Hematopoietic multipotent progenitor cell treated with erythropoietin and hydrocortisone succinate and interleukin-3 and kit ligand, for 8 days (in vitro differentiated cells): ENCODE measurements at places on chromosomes 4 and X.

GRCh38 chr4:51931461-51931860 lies 88.5 kb downstream of the DCUN1D4 start:
- no peak for DNase-seq

- no peak for DNase-seq
Observed at GRCh38 chrX:1870421-1870820, 255.6 kb downstream of the ASMT start.

DNA sequence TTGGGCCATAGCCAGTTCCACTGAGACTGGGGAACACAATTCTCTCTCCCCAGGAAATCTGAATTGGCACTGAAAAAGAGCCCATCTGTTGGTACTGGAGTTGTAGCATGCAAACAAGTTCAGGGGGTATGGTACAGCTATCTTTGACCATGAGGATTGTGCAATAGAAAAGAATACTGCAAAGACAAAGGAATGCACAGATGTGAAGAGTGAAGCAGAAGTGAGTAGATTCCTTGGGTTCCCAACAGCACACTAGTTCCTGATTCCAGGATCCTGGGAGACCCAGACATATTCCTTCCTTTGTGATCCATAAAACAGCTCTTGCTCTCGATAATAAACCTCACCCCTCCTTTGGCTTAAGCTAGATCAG lies 43.3 kb upstream of the CTAG2 start:
- no peak for DNase-seq

DNA sequence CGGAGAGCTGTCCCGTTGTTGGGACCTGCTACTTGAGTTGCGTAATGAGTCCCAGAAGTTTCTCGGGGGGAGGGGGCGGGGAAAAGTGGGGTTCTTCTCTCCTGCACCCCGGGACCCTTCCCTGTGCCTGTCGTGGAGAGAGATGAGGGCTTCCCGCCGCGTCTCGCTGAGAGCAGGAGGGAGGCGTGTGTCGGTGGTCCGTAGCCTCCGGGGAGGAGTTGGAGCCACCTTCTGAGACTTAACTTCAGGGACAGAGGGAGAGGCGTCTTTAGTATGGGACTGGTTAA lies 698 bp downstream of the AFF1 start:
- peak; percentile 38 for DNase-seq

- no peak for DNase-seq
Observed at GRCh38 chr4:185932491-185932890, 120.5 kb upstream of the SORBS2 start.

GRCh38 chr4:122701061-122701460 lies 31.4 kb upstream of the BBS12 start:
- DNase-seq: no peak

DNA sequence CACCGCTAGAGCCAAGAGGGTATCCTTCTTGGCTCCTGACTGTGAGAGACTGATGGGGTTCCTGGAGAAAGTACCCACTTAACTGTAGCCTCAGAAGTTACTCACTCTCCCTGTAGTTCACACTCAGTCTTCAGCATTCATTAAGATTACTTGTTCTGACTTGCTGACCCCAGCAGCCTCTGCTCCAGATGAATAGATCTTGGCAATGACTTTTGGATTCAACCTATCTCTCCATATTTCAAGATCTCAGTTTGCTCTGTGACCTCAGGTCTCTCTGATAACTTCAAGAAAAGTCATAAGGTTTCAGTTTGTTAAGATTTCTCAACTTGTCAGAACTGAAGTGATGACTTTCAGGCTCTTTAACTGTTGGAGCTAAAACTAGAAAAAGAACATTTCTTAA lies 825.6 kb downstream of the PCDH7 start:
- no peak for DNase-seq

- DNase-seq: no peak
Observed at GRCh38 chr4:109820563-109820962, 5.0 kb downstream of the GAR1 start.

DNA sequence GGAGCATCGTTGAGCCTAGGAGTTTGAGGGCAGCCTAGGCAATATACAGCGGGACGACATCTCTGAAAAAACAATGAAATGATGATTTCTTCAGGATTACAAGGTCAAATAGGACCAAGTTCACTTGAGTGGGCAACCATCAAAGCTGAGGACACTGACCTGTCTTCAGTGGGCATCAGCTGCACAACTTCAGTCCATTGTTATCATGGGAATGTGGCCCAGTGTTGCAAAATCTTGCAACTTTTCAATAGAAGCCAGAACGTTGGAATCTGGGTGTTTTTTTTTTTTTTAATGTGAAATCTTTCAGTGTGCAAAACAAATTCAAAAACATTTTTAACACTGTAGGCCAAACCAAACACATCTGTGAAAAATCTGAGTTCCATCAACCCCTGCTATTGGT lies 155.4 kb upstream of the PLAC1 start:
- no peak for DNase-seq

DNA sequence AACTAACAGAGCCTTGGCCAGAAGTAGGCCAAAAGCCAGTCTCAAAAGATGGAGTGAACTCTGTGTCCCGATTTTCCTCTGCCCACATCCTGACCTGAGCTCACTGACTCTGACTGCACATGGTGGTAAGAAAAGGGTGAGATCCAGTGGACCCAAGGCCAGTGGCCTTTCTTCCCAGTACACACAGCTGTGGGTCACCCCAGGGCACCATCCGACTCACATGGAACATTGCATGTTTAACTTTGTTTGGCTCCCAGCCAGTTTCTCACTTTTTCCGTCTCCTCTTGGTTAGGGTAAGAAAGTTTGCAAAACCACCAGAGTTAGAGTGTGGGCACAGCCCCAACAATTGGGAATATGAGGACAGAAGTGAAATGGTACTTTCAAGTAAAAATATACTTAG lies 69.8 kb downstream of the GAB1 start:
- peak; percentile 90 for DNase-seq

GRCh38 chrX:12447448-12448064 lies 309.3 kb downstream of the FRMPD4 start:
- DNase-seq: no peak

DNA sequence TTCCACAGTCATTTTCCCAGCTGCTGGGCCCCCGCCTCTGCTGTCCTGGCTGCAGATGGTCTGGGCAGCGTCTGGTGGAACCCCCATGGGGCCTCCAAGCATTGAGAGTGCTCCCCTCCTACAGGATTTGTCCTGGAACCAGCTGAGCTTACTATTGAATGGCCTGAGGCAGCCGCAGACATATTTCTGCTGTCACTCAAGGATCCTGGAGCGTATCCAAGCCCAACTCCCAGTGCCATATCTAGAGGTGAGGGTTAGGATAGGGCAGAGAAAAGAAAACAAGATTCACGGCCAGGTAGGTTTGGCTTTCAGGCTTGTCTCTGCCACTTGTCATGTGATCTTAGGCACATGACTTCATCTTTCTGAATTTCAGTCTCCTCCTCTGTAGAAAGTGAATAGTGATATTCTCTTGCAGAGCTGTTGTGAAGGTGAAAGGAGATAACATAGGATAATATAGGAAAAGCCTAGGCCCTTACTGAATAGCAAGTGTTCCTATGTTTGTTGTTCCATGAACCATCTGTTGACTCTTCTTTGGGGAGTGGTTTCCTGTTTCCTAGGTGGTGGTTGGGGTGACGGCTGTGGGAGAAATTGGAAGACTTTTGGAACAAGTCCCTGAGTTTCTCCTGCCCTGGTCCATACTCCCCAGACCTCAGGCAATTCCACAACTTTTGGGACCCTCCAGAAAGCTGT lies 52.3 kb downstream of the SEPSECS start:
- DNase-seq: no peak

GRCh38 chrX:13048280-13048679 lies 3.9 kb upstream of the FAM9C start:
- no peak for DNase-seq

DNA sequence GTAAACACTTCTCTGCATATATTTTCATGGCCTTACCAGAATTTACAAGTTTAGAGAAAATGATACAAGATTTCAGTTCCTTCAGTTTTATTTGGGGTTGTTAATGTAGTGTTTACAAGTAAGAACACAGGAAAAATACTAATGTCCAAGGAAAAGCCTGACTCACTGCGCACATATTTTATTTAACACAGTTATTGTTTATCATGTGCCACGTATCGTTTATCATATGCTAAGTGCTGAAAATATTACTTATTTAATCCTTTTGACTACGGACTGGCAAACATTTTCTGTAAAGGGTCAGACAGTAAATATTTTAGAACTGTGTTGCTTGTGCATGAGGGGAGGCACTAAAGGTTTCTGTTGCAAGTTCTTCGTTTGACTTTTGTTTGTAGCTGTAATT lies 794 bp downstream of the HSD17B13 start:
- DNase-seq: no peak

DNA sequence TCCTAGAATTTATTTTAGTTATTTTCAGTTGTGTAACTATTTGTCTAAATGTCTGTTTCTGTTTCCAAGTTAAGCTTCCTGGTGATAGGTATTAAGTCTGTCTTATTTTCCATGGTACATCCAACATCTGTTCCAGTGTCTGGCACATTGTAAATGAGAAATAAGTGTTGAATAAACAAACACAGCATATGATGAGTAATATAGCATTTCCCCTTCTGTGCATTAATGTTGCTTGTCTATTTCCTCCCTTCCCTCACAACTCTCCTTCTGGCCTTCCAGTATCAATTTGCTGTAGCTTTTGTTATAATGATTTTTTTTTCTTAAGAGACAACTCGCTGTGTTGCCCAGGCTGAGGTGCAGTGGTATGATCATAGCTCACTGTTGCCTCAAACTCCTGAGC lies 36.1 kb downstream of the COPS4 start:
- no peak for DNase-seq

GRCh38 chr4:2095236-2096072 lies 36.3 kb downstream of the NAT8L start:
- no peak for DNase-seq

GRCh38 chr4:42917296-42917695 lies 24.8 kb downstream of the GRXCR1 start:
- DNase-seq: no peak

GRCh38 chrX:53095796-53096195 lies 1.9 kb downstream of the KANTR start:
- no peak for DNase-seq

- DNase-seq: no peak
Observed at GRCh38 chr4:26952891-26953290, 92.2 kb downstream of the STIM2 start.

DNA sequence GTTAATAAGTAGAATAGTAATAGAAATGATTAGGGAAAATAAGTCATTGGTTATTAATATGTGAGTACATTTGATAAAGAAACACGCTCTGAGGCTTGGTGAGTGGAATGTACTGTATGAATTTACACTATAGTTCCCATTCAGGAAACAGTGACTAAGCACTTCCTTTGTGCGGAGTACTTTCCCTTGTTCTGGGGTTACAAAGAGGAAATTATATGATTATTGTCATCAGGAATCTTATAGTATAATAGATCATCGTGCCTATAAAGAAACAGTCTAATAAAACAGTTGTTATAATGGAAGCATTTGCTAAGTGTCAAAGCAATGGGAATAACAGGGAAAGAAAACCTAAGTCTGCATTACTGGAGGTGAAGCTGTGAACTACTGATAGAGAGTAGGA lies 138.0 kb downstream of the RPA4 start:
- DNase-seq: no peak

DNA sequence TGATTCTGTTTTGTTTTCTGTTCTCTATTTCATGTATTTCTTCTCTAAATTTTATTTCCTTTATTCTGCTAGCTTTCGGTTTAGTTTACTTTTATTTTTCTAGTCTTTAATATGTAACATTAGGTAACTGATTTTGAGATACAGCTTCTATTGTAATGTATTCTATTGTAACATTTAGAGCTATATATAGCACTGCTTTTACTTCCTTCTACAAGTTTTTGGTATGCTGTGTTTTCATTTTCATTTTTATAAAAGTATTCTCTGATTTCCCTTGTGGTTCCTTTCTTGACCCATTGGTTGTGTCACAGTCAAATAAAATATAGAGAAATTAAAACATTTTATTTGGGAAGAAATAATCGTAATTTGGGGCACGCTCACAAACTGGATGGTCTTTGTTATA lies 13.9 kb upstream of the CT47A1 start:
- DNase-seq: no peak

GRCh38 chrX:51876441-51876840 lies 17.0 kb upstream of the MAGED1 start:
- DNase-seq: no peak
